Eye (tissue), 1 donor: ENCODE measurements at places on chromosomes 1 and 21.

GRCh38 chr1:86429835-86430234 is 5.9 kb downstream of the CLCA2 start:
- peak; percentile 30 for DNase-seq

- DNase-seq, result peak; percentile 46
Measured at GRCh38 chr1:17213148-17213781, 8.3 kb downstream of the PADI1 start.

DNA sequence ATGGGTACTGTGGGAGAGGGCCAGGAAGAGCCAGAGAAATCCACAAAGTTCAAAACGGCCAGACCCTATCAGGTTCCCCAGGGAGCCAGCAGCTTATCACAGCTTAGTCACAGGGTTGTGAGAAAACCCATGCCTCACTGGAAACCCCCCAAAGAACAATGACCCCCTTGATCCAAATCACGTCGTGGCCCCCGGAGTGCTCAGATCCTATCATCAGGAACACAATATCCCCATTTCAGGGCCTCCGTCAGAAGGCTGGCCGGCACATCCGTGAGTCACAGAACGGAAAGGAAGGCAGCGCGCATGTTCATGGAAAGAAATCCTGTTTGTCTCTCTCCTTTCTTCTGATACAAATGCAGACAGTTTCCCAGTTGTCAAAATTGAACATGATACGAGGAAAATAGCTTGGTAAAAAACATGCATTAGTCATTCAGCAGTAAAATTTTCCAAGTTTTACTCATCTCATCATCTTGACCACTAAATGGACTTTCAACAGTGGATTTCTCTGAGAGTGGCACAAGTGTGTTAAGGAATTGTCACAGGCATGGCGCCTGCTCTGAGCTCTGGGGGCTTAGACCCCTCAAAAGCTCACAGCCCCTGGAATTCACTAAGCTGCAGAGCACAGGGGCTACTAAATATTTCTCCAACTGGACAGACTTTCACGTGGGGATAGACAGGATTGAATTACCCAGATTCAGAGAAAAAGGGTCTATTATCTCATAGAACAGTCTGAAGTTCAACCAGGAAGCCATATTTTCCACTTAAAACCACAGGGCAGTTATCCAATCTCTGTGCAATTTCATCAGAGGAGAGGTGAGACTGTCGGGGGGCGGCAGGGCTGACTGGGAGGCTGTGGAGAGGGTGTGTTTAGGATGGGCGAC is 124.8 kb downstream of the RIPK4 start:
- peak; percentile 32 for DNase-seq

- DNase-seq, result no peak
Measured at GRCh38 chr1:110188035-110188618, 22.0 kb upstream of the KCNC4 start.

- DNase-seq, result no peak
Measured at GRCh38 chr1:33438364-33439160, 7.7 kb upstream of the PHC2 start.
